ENCODE measurements at places on chromosomes 2 and 18.

GRCh38 chr2:27139310-27139709, at the start of gene PRR30:
TSS of gene PRR30 (minus strand) at chr2:27139410. CDS start at chr2:27138329, 1,081 bp downstream.
- DNase-seq: no peak

- no peak for DNase-seq
Measured at GRCh38 chr2:230713331-230714135, 891 bp downstream of the CAB39 start.

GRCh38 chr18:51857989-51858388, 482.0 kb upstream of the DCC start:
- DNase-seq: no peak

DNA sequence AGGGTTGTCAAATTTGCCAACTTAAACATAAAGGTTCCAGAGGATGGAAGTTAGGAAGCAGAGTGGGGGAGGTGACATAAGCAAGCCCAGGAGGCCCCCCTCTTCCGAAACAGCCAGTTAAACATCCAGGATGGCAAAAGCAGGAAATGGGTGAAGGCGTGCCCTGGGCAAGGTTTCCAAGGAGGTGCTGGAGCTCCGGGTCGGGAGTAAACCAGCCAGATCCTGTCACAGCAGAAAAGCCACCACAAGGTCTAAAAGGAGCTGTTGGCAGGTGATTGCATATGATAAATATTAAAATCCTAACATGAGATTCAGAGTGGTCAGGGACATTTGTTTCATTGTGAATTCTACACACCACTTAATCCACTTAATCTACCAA, 572.2 kb upstream of the SALL3 start:
- DNase-seq: no peak

GRCh38 chr2:221390878-221391277, 181.2 kb downstream of the EPHA4 start:
- no peak for DNase-seq

- no peak for DNase-seq
Measured at GRCh38 chr2:239040152-239040761, 192.4 kb downstream of the TWIST2 start.

- DNase-seq: no peak
Measured at GRCh38 chr2:217847115-217847514, 155.7 kb downstream of the TNS1 start.

DNA sequence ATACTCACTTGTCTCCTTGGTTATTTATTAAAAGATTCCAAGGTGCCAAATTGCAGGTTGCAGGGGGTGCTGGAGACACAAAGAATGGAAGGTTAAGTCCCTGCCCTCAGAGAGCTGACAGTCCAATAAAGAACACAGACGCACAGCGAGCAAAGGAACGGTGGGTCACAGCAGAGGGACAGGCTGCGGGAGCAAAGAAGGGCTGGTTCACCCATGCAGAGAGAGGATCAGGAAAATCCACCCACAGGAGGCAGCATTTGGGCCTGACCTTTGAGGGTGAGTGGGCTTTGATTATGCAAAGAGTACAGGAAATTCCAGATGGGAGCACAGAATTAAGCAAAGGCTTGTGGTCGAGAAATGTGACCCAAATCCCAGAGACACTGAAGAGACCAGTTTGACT, 45.0 kb downstream of the ZBTB7C start:
- no peak for DNase-seq

DNA sequence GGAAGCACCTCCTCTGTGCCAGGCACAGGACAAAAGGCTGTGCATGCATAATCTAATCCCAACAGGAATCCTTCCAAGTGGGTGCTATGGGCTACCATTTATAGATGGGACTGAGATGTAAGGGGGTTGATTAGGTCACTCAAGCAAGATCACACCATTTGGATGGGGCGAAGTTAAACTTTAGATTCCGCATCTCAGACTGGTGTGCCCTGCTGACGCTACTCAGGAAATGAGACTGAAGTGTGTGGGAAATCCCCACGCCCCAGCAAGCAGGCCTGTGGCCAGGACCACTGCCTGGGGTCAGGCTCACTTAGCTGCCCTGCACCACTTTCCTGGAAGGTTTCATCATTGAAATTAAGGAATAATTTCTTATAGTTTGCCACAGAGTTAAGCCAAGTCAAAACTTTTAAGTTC, 70.5 kb upstream of the PPP1CB start:
- DNase-seq: no peak

DNA sequence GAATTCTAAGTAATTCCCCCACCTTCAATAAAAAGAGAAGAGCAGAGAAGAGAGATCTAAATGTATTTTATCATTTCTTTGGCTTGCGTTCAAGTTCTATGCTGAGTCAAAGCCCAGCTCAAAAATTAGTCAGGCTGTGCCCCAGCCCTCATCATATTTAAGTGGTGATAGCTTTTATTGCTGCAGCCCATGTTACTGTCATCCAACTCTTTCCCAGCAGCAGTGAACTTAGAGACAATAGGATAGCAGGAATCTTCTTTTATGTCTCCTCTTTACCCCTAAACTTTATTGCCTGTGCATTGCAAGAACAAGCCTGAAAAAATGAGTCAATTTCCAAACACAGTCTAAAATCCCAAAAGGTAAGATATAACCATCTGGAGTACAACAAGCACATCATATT, 1599.3 kb upstream of the PIK3C3 start:
- DNase-seq: no peak

GRCh38 chr2:70920367-70920715, 15.4 kb upstream of the ATP6V1B1 start:
- no peak for DNase-seq

- DNase-seq: no peak
Measured at GRCh38 chr2:37984176-37984575, 59.1 kb downstream of the RMDN2 start.

DNA sequence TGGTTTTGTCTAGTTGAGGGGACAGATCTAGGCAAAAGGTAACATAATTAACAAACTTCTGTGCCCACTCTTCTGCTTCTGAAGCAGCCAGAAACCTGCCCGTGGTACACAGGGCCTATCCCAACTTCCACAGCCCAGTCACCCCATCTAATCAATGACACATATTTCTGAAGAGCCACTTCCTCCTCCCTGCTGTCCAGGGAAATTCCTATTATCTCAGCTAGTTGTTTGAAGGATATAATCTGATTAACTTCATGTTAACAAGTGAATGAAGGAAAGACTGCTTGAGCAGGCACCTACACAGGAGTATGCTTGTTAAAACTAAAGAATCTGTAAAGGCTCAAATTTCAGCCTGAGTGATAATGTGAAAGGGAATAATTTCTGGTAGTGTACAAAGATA, 61.4 kb downstream of the CCDC148 start:
- DNase-seq: no peak

DNA sequence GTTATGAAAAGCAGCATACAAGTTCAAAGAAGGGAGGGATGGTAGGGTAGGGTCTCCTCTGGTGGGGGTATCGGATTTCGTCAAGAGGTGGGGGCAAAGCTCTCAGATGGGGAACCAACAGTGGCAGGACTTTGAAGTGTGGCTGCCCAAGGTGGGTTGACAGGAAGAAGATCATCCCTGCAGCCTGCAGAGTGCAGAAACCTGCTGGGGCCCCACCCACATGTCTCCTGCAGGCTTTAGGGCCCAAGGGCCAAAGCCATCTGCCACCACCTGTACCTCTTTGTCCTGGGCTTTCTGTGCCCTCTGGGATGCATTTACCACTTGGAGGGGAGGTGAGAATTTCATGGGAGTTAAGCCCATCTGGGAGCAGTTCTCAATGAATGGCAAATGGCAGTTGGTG, 42.7 kb downstream of the KCNF1 start:
- no peak for DNase-seq

DNA sequence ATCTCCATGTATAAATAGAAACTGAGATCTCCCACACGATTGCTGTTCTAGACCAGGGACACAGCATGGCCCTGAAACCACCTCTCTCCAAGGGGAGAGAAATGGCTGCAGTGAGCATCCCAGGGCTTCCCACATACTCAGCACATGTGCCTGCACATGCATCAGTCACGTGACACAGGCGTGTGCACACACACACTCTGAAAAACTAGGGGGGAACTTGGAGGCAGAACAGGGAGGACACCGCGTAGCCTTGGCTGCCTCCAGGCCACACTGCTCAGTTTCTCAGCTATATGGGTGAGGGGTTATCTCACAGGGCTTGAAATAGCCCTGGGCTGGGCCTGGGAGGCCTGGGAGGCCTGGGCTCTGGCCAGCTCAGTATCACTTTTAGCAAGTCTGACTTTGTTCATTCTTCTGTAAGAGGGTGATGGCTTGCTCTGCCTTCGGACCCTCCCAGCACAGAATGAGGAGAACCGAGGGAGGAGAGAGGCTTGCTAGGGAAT, 66.9 kb downstream of the EMX1 start:
- no peak for DNase-seq

- no peak for DNase-seq
Measured at GRCh38 chr2:168577885-168578284, 121.8 kb downstream of the CERS6 start.

GRCh38 chr2:201924453-201924852, 109.2 kb upstream of the FZD7 start:
- no peak for DNase-seq

DNA sequence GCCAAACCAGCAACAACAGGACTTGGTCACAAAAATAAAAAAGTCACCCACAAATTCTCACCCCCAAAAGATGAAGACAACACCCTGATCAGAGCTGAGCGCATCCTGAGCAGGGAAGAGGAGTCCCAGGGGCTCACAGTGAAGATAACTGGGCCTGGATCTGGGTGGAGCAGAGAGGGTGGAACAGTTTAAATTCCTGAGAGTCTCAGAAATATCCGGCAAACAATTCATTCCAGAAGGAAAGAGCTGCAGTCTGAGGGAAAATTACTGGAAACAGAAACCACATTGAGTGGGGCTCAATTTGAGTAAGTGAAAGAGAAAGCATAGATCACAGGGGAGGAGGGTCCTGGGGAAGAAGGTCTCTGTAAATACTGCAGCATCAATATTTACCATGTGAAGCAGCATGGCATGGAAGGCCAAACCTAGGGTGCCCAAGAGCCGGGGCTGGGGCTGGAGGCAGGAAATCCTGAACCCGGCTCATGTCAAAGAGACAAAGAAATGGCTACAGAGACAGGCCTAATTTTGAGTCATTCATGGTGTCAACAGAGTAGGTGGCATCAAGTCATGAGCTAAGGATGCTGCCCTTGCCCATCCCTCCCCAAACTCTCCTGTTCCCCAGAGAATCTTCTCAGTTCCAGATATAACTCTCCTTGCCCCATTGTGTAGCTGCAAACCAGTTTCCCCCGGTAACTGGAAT, 61.4 kb upstream of the ZBTB7C start:
- DNase-seq: no peak

GRCh38 chr2:61693744-61694143, 155.6 kb upstream of the XPO1 start:
- DNase-seq: no peak

GRCh38 chr2:237966250-237966564, 607 bp upstream of the UBE2F start:
- no peak for DNase-seq

DNA sequence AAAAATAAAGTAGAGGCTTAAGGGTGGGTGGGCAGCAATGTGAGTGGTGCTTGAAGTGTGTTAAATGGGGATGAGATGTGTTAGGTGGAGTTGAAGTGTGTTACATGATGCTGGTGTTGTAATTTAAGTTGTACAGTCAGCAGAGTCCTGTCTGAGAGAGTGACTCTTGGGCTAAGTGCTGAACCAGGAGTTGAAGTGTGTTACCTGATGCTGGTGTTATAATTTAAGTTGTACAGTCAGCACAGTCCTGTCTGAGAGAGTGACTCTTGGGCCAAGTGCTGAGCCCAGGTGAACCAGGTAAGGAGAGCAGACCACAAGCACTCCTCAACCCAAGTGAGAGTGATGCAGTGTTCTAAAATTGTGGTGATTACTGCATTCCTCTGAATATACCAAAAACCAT, 40.6 kb downstream of the LCLAT1 start:
- no peak for DNase-seq

- no peak for DNase-seq
Measured at GRCh38 chr2:159185401-159186130, 100.9 kb downstream of the WDSUB1 start.

DNA sequence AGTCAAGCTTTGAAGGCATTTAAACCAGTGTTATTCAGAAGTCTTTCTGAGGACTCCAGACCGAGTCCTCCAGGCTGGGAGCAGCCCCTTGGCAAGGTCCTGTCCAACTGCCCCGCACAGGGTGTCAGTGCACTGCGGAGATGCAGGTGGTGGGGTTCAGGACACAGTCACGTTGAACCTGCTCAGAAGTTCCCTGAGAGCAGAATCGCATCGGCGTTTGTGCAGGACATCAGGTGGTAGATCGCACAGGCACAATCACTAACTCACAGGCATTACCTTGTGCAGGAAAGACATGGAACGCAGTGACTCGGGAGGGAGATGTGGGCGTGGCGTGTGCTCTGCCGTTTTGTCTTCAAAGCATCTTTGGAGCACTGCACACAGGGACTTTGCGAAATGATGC, 10.4 kb downstream of the COPS9 start:
- no peak for DNase-seq

GRCh38 chr2:217887841-217888701, 114.7 kb downstream of the TNS1 start:
- no peak for DNase-seq

DNA sequence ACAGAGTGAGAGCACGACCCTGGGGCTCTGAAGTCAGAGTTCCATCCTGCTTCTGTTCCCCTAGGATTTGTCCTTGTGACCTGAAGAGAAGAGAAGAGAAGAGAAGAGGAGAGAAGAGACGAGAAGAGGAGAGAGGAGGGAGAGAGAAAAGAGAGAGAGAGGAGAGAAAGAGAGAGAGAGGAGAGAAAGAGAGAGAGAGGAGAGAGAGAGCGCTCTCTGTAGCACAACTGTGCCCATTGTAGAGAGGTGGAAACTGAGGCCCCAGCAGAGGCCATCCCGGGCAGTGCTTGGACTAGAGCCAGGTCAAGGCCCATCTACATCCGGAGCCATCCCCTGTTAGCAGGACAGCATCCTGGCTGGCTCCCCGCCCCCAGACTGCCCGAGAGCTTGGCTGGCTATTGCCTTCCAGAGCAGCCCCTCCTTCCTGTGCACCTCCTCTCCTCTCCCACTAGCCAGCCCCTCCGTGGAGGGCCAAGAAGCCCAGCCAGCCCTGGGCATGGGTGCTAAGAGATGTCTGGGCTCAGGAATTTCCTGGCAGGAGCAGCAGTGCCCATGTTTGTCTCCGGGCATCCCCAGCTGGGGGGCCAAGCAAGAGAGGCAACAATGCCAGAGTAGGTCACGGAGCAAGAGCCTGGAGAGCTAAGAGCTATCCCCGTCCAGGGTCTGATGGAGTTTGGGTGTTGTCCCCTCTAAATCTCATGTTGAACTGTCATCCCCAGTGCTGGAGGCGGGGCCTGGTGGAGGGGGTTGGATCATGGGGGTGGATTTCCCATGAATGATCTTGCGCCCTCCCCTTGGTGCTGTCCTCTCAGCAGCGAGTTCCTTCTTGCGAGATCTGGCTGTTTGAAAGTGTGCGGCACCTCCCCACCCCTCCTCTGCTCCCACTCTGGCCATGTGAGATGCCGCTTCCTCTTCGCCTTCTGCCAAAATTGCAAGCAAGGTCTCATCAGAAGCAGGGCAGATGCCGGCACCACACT, 18.2 kb upstream of the GPR55 start:
- DNase-seq: no peak

GRCh38 chr2:68726100-68726499, 8.5 kb upstream of the ARHGAP25 start:
- DNase-seq: no peak

GRCh38 chr18:38006541-38006940, 440.9 kb upstream of the CELF4 start:
- DNase-seq: no peak

Measured in esophagus squamous epithelium (tissue), 5 donors.